AG04449 (cell line): ENCODE measurements at places on chromosomes 11 and 22.

GRCh38 chr11:44620328-44620725, 54.9 kb downstream of the CD82 start:
- no peak for DNase-seq

DNA sequence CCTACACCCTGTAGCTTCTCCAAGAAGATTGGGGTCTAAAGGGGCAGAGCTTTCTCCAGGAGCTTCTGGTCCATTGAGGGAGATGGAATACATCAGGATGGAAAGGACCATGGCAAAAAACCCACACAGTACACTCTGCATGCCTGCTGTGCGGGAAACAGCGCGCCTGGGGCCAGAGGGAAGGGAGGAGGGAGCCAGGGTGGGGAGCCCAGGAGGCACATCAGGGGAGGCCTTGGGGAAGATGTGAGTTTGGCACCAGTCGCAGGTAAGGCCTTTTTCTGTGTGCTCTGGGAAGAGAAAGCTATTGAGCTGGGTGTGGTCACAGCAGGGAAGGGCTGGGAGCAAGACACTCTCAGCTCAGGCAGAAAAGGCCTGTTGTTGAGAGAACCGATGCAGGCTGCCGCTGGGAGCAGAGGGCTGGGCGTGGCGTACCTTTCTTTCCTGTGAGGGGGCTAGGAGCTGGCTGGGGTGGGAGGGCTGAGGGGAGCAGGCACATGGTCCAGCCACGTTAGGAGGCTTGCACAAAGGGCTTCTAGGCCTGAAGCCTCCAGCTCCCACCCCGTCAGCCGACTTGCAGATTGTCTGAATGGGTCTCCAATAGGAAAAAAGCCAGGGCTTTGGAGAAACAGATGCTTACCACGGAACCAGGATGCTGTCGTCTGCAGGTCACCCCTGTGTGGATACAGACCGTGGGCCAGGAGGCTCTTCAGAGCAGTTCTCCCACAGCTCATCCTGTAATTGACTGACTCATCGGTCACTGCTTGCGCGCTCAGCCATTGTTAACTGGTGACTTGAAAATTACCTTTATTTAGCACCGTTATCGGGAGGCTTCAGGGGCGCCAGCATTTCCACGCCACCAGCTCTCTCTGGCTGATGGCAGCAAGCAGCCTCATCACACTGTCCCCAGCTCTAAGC, 237.3 kb downstream of the ST3GAL4 start:
- no peak for DNase-seq

DNA sequence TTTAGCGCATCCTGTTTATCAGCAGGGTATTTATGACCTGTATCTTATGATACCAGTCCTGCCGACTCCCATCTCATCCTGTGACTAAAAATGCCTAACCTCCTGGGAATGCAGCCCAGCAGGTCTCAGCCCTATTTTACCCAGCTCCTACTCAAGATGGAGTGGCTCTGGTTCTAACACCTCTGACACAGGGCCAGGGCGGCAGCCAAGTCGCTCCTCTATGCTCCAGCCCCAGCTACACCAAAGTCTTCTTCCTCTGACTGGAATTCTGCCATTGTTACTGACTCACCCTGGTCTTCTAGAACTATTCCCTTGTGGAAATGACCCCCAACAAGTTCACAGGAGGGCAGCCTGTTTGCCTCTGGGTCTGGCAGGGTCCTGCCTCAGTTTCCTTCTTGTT, 7.9 kb upstream of the C1QTNF6 start:
- no peak for DNase-seq

DNA sequence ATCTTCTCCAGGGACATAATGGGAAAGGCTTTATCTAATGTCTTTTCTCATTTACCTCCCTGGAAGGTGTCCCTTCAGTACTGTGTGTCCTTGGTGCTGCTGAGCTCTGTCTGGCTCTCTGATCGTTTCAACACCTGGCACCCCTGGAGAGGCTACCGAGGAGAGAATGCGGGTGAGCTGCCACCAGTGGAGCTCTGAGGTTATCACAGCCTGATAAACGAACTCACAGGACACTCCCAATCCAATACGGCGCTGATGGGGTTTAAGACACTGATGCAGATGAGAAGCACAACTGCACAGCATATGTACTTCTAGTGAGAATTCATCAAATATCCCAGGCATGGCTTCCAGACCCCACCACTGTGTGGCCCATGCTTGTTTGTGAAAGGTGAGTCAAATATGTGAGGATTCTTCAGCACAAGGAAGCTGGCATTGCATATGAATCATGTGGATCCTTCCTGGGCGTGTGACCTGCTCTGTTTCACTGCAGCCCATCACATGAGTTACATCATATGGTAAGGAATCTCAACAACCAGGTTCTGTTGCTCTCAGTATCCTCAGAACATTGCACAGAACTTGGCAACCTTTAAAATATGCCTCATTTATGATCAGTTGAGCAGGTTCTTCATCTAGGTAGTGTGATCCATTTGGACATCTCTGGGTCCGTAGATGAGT, 34.8 kb upstream of the VWA5A start:
- DNase-seq, result no peak

DNA sequence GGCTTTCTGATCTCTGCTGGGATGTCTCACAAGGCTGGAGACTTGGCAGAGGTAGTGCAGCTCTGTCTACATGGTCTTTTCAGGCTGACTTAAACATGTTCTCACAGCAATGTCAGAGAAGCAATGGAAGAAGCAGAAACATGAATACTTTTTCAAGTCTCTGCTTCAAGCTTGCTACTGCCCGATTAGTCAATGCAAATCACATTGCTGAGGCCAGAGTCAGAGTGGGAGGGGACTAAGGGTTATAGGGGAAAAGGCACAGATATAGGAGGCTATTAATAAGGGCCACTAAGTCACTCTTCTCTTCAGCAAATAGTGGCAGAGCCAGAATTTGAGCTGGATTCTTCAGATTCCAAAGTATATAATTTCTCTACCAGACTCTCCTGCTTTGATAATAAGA, 390.5 kb downstream of the TMEM135 start:
- DNase-seq, result no peak

DNA sequence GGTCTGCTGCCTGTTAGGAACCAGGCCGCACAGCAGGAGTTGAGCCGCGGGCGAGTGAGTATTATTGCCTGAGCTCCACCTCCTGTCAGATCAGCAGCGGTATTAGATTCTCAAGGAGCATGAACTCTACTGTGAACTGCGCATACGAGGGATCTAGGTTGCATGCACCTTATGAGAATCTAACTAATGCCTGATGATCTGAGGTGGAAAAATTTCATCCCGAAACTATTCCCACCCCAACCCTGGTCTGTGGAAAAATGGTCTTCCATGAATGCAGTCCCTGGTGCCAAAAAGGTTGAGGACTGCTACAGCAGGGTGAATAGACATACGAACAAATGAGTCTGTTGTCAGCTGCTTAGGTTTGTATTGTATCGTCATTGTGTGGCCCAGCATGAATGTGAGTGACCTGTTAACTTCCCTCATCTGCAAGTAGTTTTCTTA, 29.8 kb downstream of the RNF141 start:
- no peak for DNase-seq

GRCh38 chr11:32723332-32723731, 71.1 kb downstream of the CCDC73 start:
- no peak for DNase-seq
